Uterine smooth muscle cell (primary cell): ENCODE measurements at places on chromosomes 3 and 15. TPM values are rescaled to one million over a fixed set of nuclear protein-coding genes. Genes with fewer than 3 reads are reported as not detected.

IGF1R gene
- total RNA-seq, result 21.8 and 44.9 TPM in 2 replicates

VEPH1 gene
- 56.1 and 144 TPM in 2 replicates for total RNA-seq

GOLGA6L9 gene
- 1.8 and 2.2 TPM in 2 replicates for total RNA-seq

CPNE9 gene
- not detected in 2 replicates for total RNA-seq

GPR176 gene
- total RNA-seq, result 135 and 142 TPM in 2 replicates

PIGZ gene
- total RNA-seq, result 2.1 and 3.9 TPM in 2 replicates

CAMKV gene
- total RNA-seq, result not detected in 2 replicates

ATP11B gene
- total RNA-seq, result 74.8 and 86.2 TPM in 2 replicates

FAM81A gene
- total RNA-seq, result 0.66 and 1.00 TPM in 2 replicates

LRRC15 gene
- 0.55 and 0.87 TPM in 2 replicates for total RNA-seq

SLC28A2 gene
- not detected in 2 replicates for total RNA-seq

ZNF502 gene
- 4.7 and 5.8 TPM in 2 replicates for total RNA-seq

TAGLN3 gene
- total RNA-seq, result 9.2 and 29.5 TPM in 2 replicates

B3GNT5 gene
- total RNA-seq, result 9.8 and 10.0 TPM in 2 replicates

SLC12A1 gene
- not detected in 2 replicates for total RNA-seq

PPIP5K1 gene
- total RNA-seq, result 29.7 and 32.4 TPM in 2 replicates

FBXW12 gene
- not detected in 2 replicates for total RNA-seq

PIAS1 gene
- 11.4 and 15.7 TPM in 2 replicates for total RNA-seq

ITGA11 gene
- total RNA-seq, result 2.8 and 13.0 TPM in 2 replicates

DGKG gene
- 1.1 and 6.3 TPM in 2 replicates for total RNA-seq

GP5 gene
- under 0.01 TPM in 1 of 2 replicates, not detected in the other for total RNA-seq

CYP8B1 gene
- under 0.01 TPM in 1 of 2 replicates, not detected in the other for total RNA-seq

CYP19A1 gene
- total RNA-seq, result 0.12 and 0.55 TPM in 2 replicates

GMNC gene
- 0.11 and 0.25 TPM in 2 replicates for total RNA-seq

SENP7 gene
- 13.9 and 14.7 TPM in 2 replicates for total RNA-seq

SUCNR1 gene
- not detected in 2 replicates for total RNA-seq

SNAPC5 gene
- total RNA-seq, result 16.0 and 36.2 TPM in 2 replicates

MOBP gene
- total RNA-seq, result under 0.01 TPM in 2 replicates

KLHDC8B gene
- 16.9 and 21.5 TPM in 2 replicates for total RNA-seq

FBXO40 gene
- under 0.01 TPM in 1 of 2 replicates, not detected in the other for total RNA-seq

MYRIP gene
- total RNA-seq, result 0.12 and 0.22 TPM in 2 replicates

CLDN1 gene
- 0.25 and 0.55 TPM in 2 replicates for total RNA-seq

FOXB1 gene
- under 0.01 TPM in 1 of 2 replicates, not detected in the other for total RNA-seq

ISLR gene
- 30.2 and 39.7 TPM in 2 replicates for total RNA-seq

POTEB3 gene
- not detected in 2 replicates for total RNA-seq

TMEM158 gene
- total RNA-seq, result 277 and 375 TPM in 2 replicates

ALG1L2 gene
- 0.22 TPM in 1 of 2 replicates, not detected in the other for total RNA-seq

ARNT2 gene
- 1.4 and 3.7 TPM in 2 replicates for total RNA-seq

GOLGA6B gene
- total RNA-seq, result not detected in 2 replicates

RAB6B gene
- 0.22 and 0.37 TPM in 2 replicates for total RNA-seq

RASGRP1 gene
- 0.12 and 0.22 TPM in 2 replicates for total RNA-seq

CLDND1 gene
- total RNA-seq, result 117 and 120 TPM in 2 replicates

ADPRH gene
- 4.5 and 8.1 TPM in 2 replicates for total RNA-seq

TGM5 gene
- total RNA-seq, result not detected in 2 replicates

PLSCR4 gene
- total RNA-seq, result 7.0 and 18.1 TPM in 2 replicates

IGDCC3 gene
- under 0.01 TPM in 1 of 2 replicates, not detected in the other for total RNA-seq

CRBN gene
- total RNA-seq, result 80.2 and 106 TPM in 2 replicates

DHX30 gene
- 60.2 and 83.8 TPM in 2 replicates for total RNA-seq

CASR gene
- total RNA-seq, result not detected in 2 replicates

RTP3 gene
- total RNA-seq, result not detected in 2 replicates

MINAR1 gene
- total RNA-seq, result 0.66 and 0.75 TPM in 2 replicates

GPR27 gene
- total RNA-seq, result 0.11 and 0.12 TPM in 2 replicates

GRM2 gene
- total RNA-seq, result under 0.01 TPM in 2 replicates
